Suppressor macrophage treated with lipopolysaccharide for 4 hours (primary cell): ENCODE measurements at places on chromosomes 1 and 21.

- DNase-seq, result no peak
Measured at GRCh38 chr1:93501399-93501798, 53.5 kb downstream of the FNBP1L start.

- DNase-seq, result no peak
Measured at GRCh38 chr21:36992671-36993070, 13.8 kb upstream of the RIPPLY3 start.

GRCh38 chr1:61674221-61674620 is 50.7 kb downstream of the TM2D1 start:
- DNase-seq, result no peak

DNA sequence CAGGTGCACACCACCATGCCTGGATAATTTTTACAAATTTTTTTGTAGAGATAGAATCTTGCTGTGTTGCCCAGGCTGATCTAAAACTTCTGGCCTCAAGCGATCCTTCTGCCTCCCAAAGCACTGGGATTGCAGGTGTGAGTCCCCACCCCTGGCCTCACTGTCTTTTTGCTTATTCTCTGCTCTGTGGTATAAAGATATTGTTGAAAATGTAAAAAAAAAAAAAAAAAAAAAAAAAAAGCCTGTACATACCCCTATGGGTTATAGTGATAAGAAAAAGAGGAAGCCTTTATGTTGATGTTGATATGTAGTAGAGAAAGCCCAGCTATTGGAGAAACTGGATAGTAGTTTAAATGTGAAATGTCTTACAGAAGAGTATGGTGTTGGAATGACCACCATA is 125.8 kb downstream of the XPR1 start:
- DNase-seq, result no peak

- DNase-seq, result no peak
Measured at GRCh38 chr1:2612591-2613365, 20.0 kb downstream of the MMEL1 start.

DNA sequence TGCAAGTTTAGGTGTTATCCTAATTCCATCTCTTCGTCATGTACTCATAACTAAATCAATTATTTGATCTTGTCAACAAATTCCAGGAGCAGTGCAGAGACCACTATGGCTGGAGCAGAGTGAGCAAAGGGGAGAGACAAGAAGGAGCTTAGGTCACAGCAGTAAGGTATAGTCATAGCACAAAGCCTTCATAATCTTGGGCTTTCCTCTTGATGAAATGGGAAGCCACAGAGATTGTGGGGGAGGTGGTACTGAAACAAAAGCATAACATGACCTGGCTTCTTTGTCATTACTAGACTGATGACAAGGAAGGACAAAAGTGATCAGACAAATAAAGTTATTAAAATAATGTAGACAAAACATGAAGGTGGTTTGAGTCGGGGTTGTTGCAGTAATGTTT is 60.1 kb upstream of the PTGS2 start:
- DNase-seq, result peak; percentile 67

DNA sequence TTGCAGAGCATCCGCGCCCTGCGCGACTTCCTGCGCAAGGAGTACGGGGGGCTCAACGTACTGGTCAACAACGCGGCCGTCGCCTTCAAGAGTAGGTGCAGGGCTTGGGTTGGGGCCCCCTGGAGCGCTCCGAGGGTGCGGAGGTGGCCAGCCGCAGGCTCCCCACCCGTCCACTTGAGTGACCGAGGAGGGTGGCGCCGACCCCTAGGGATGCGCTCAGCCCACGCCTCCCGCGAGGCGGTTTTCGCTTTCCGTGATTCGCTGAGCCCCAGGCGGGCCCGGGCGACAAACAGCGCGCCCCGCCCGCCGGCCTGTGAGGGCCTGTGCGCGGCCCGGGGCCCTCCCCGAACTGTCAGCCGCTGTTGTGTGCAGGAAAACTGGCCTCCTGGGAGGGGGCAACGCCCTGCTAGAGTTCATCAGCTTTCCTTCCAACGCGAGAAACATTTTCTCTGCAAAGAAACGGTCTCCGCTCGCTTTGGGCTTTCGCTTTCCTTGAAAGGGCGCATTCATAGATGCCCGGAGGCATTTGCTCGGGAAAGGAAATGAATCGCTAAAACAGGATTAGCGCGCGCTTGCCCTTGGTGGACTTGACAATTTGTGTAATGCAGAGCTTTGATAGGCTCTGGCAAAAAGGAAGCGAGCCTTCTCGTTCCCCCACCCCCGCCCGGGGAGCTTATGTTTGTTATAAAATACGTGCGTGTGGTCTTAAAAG is 668 bp downstream of the CBR3 start:
- peak; percentile 89 for DNase-seq

DNA sequence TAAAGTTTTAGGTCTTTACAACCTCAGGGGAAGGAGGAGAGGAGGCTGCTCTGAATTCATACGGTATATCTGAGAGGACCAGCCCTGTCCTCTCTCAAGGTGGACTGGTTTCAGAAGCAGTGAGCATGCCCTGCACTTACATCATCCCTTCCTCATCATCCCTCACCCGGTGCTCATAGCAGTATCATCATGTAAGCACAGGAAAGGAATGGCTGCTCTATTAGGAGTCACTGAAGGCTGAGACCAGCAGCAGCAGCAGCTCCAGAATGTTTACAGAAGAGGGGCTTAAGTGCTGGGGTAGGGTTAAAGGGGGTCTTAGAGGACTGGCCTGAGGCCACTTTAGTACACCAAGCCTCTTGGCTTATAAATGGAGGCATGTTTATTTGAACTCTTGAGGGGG is 185.9 kb downstream of the AK5 start:
- no peak for DNase-seq

DNA sequence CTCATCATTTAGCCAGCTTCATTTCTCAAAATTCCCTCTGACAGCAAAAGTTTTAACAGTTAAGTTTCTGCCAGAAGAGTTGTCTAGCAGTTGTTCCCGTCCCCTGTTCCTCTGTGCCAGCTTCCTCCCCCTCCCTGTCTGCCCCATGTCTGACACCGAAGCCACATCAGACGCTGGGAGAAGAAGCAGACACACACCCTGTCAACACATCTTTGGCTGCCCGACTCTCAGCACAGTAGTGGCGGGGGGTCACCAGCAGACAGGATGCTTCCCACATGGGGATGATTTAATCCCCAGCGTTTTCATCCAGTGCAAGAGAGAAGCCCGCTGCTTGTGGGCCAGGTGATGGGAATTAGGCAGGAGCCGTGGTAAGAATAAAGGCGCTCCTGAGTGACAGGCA is 379.4 kb upstream of the RUNX1 start:
- DNase-seq, result peak; percentile 25

- no peak for DNase-seq
Measured at GRCh38 chr1:20139776-20140612, 871 bp downstream of the PLA2G2F start.

DNA sequence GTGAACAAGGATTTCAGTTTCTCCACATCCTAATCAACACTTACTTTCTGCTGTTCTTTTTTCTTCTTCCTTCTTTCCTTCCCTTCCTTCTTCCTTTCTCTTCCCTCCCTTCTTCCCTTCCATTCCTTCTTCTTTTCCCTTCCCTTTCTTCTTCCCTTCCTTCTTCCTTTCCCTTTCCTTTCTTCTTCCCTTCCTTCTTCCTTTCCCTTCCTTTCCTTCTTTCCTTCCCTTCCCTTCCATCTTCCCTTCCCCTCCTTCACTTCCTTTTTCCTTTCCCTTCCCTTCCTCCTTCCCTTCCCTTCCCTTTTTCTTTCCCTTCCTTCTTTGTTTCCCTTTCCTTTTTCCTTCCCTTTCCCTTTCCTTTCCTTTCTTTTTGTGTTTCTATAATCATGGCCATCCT is 115.3 kb downstream of the KIF26B start:
- no peak for DNase-seq

DNA sequence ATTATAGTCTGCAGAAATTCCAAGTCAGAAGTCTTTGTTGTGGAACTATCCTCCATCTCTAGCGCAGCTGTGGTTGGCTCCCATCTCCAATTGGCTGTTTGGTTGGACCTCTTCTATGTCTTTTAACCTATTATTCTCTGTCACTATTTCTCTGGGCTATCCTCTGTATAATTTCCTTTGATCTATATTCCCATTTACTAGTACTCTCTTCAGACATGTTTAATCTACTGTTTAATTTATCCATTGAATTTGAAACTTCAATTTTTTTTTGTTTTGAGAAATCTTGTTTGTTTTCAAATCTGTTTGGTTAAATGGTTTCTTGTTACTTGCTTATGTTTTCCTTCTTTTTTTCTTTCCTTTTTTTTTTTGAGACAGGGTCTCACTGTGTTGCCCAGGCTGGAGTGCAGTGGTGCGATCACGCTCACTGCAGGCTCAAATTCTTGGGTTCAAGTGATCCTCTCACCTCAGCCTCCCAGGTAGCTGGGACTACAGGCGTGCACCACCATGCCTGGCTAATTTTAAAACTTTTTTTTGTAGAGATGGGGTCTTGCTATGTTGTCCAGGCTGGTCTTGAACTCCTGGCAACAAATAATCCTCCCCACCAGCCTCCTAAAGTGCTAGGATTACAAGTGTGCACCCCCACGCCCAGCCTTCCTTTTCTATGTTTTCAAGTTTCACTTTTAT is 28.1 kb downstream of the SOAT1 start:
- no peak for DNase-seq
